ENCODE measurements at places on chromosomes 1 and 21. TPM values are rescaled to one million over a fixed set of nuclear protein-coding genes. Genes with fewer than 3 reads are reported as not detected.

The CNR2 gene
- not detected for total RNA-seq

The TSACC gene
- not detected for total RNA-seq

The CD5L gene
- total RNA-seq, result not detected

The SPATA46 gene
- not detected for total RNA-seq

The PADI3 gene
- 0.14 TPM for total RNA-seq

The EXOSC10 gene
- 40.3 TPM for total RNA-seq

The KLHDC8A gene
- total RNA-seq, result not detected
